ENCODE measurements at places on chromosomes 6 and 20. TPM values are rescaled to one million over a fixed set of nuclear protein-coding genes. Genes with fewer than 3 reads are reported as not detected.

The TTBK1 gene
- under 0.01 TPM for total RNA-seq

The FRS3 gene
- 1.5 TPM for total RNA-seq

The SRSF12 gene
- total RNA-seq, result 0.11 TPM

The HAO1 gene
- total RNA-seq, result not detected

The MSH5 gene
- 21.6 TPM for total RNA-seq

The CLIC5 gene
- not detected for total RNA-seq

The FAM209B gene
- not detected for total RNA-seq

The BANF2 gene
- total RNA-seq, result not detected

The TRIM27 gene
- total RNA-seq, result 72.1 TPM

The HINT3 gene
- 21.4 TPM for total RNA-seq

The ZBTB9 gene
- 5.7 TPM for total RNA-seq

The PSORS1C2 gene
- not detected for total RNA-seq

The MEP1A gene
- total RNA-seq, result not detected

The SNX9 gene
- total RNA-seq, result 71.4 TPM

The ACTL10 gene
- total RNA-seq, result 2.1 TPM

The MYLK4 gene
- total RNA-seq, result 0.25 TPM

The CFAP206 gene
- total RNA-seq, result 0.37 TPM

The COL9A1 gene
- not detected for total RNA-seq

The ENPP4 gene
- total RNA-seq, result 2.4 TPM

The PPP1R14C gene
- total RNA-seq, result 1.9 TPM

The CYP24A1 gene
- total RNA-seq, result not detected

The EXOC2 gene
- total RNA-seq, result 40.4 TPM

The HLA-DOA gene
- total RNA-seq, result not detected

The TMEM200A gene
- 116 TPM for total RNA-seq

The ZKSCAN3 gene
- total RNA-seq, result 6.1 TPM

The PLN gene
- total RNA-seq, result 0.11 TPM
